ENCODE measurements at places on chromosomes 3 and 15.

DNA sequence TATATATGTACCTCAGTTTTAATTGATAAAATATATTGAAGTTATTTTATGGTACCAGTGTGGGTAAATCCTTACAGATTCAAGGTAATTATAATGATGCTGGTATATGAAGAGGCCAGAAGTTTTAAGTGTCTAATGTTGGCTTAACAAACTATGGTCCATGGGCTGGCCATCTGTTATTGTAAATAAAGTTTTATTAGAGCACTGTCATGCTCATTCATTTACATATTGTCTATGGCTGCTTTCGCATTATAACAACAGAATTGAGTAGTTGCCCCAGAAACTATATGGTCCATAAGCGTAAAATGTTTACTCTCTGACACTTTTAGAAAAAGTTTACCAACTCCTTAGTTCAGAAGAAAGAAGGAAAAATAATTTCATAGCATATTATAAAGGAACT, 67.9 kb downstream of the MEF2A start:
- DNase-seq: no peak

DNA sequence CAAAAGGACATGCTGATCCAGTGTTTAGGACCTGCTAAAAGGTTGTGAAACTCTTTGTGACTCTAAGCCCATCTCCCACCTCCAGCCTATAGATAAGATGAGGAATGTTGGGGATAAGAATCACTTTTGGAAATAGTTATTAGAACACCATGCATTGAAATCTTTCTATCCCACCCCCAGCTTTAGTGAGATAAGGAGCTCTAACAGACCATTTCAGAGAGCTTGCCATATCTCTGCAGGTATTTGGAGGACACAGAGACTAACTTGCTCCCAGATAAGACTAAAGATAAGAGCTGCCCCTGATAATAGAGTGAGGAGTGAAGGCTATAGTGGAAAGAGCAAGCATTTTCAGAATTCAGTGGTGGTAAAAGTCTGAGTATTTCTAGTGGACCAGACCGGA, 53.1 kb upstream of the GNB4 start:
- no peak for DNase-seq

DNA sequence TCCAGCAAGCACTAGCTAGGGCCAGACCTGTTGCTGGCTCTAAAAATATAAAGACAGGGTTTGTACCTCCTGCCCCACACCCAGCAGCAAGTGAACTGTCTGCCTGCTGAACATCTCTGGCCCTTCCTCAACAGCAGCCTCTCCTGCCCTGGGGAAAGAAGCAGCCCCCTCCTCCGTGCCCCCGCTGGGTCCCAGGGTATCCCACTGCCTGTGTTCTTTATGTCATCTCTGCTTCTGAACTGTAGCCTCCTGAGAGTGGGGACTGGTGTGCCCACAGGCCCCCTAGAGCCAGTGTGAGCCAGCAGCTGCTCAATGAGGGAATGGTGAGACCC, 54.5 kb downstream of the ACAD9 start:
- DNase-seq: no peak

DNA sequence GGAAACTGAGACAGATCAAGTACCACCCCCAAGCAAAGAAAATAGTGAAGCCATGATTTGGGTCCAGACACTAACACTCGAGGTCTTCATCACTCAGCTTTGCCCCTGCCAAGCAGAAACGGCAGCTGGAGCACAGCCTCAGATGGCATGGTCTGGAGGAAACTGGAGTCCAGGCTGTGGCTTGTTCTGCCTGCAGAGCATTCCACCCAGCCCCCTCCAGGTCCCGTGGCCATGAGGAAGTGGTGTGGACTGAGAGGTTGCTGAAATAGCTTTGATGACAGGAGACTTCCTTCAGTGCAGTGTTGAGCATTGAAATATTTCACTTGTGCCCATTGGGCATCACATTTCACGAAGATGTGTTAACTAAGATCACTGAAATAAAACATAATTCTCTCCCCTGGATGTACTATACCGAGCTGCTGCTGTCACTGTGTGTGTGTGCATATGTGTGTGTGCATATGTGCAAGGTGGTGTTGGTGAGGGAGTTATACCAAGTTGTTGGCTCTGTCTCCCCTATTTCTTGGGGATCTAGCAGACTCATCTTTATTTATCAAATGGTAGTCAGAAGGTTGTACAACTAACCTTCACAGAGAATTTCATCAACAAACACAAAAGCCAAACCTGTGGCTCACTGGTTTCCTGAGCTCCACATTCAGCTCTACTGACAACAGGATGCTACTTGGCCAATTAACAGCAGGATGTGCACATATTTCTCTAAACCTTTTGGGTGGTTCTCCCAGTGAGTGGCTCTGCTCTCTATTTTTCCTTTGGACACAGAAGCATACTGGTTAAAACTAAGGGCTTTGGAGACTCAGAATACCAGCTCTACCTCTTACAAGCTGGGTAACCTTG, 660.1 kb upstream of the CFAP20DC start:
- no peak for DNase-seq

DNA sequence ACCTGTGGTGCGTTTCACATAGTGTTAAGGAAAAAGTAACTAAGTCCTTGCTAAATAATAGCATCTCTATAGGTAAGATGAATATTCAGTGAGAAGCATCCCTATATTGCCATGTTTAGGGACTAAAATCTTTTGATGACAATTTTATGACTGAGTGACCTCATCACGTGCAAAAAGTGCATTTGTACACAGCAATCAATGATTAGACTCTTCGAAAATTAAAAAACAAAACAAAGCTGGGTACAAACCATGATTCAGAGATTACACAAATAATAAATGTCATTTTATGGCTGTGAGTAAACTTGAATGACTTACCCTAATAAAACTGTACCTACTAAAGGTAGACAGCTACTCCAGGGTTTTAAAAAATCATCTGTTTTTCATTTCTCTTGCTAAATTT, 505.3 kb downstream of the FOXP1 start:
- no peak for DNase-seq

- DNase-seq: no peak
These were observed 10.8 kb downstream of the ATP13A3 start for GRCh38 chr3:194475978-194476377.

GRCh38 chr3:152865668-152866245, 30.8 kb downstream of the P2RY1 start:
- DNase-seq: no peak

GRCh38 chr3:29932696-29933325, 651.9 kb downstream of the RBMS3 start:
- no peak for DNase-seq

DNA sequence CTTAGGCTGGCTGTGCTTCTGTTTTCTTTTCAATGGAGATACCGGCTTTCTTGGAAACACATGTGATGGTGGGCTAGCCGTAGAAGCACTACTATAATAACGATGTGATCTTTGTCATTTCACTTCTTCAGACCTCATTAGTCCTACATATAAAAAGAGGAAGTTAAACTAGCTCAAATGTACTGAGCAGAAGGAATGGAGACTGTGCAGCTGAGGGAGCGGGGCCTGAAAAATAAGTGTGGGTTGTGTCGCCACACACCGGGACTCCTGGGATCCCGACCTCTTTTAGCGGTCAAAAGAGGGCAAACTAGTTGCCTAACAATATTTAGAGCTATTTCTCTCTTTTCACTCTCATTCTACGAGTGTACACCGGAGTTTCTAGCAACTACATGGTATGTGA, 1.0 kb upstream of the RNF7 start:
- DNase-seq: no peak

DNA sequence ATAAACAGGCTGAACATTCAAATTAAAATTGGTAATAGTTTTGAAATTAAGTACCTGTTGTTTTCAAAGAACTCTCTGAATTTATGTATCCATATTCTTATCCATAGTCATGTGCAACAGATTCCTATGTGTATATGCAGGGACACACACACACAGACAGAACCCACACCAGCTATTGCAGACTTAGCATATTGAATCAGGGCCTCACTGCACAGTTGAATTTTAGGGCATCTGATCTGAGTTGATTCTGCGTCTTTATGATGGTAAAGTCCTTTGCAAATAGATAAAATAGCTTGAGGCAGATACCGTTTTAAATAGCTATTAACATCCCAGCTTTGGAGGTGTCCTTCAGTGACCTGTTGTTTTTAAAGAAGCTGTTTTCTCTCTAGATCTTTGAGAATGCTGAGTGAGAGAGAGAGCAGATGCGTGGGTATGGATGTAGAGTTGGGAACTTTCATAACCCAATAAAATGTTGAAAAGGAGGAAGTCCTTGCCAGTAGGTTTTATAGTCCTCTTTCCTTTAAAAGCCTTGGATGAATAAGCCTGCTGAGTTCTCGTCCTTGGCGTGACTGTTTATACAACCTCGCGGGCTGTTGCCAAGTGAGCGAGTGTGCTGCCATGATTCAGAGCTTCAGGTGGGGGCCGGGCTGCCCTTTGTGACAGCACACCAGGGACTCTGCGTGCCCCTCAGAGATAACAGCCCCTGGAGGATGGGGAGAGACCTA, 18.3 kb downstream of the MYZAP start:
- no peak for DNase-seq

DNA sequence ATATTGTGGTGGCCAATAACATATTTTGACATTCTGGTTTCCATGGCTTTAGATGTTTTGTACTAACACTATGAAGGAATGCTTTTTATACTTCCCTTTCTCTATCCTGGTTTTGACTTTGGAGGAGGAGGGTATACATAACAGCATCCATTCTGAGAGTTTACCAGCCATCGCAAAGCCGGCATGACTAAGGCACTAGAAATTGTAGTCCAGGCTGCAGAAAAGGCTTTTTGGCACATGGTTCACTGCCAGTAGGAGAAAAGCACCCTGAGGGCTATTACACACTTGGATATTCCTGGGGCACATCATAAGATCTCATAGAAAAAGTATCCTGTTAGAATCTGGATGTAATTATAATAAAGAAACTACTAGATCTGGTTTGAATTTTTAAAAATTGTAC, 101.8 kb downstream of the STT3B start:
- no peak for DNase-seq

DNA sequence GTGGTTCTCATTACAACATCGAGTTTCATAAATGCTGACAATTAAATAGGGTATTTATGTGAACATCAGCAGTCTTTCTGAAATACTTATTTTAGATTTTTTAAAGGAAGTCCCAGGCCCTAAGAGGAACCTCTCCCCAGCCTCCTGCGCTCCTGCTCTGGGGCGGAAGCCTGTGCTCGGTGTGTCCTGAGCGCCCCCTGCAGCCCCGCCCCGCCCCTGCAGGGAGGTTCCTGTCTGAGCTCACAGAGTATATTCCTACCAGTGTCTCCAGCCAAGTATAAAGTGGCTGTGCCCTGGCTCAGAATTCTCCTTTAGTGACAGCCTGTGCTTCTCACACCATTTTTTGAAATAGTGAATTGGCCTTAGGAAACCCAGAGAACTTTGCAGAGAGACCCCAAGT, 567.9 kb downstream of the GOLGA6L6 start:
- DNase-seq: no peak

GRCh38 chr3:144015133-144015532, 43.5 kb downstream of the DIPK2A start:
- no peak for DNase-seq

GRCh38 chr3:49745986-49746385, 22.2 kb upstream of the GMPPB start:
- DNase-seq: no peak

GRCh38 chr3:9715764-9716437, 12.3 kb downstream of the CPNE9 start:
- DNase-seq: no peak

GRCh38 chr3:29319798-29320197, 38.9 kb downstream of the RBMS3 start:
- no peak for DNase-seq

DNA sequence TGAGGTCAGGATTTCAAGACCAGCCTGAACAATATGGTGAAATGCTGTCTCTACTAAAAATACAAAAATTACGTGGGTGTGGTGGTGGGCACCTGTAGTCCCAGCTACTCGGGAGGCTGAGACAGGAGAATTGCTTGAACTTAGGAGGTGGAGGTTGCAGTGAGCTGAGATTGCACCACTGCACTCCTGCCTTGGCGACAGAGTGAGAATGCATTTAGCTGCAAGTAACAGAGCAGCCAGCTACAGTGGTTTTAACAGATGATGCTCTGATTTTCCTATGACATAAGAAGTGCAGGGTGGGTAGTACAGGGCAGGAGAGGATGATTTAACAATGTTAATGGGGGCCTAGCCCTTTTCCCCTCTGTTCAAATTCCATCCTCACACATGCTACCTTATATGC, 267.9 kb downstream of the RPLP1 start:
- DNase-seq: no peak

DNA sequence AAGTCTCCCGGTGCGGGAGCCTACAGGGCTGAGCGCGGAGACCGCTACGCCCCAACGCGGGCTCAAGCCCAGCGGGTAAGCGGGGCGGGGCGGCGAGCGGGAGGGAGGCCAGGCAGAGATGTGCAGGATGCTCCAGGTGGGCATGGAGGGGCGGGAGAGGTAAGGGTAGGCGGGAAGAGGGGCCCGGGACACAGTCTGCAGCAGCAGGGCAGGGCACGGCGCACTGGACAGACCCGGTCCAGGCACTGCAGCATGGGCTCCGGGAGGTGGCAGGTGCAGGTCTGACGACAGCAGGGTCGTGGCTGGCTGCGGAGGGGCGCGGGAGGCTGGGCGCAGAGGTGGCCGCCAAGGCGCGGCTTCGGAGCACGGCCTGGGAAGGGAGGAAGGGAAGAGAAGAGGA, 102.8 kb downstream of the GABRB3 start:
- no peak for DNase-seq

- no peak for DNase-seq
These were observed 239.9 kb downstream of the CPNE4 start for GRCh38 chr3:131794766-131795388.

GRCh38 chr3:111299192-111299615, 227.6 kb downstream of the NECTIN3 start:
- DNase-seq: no peak

DNA sequence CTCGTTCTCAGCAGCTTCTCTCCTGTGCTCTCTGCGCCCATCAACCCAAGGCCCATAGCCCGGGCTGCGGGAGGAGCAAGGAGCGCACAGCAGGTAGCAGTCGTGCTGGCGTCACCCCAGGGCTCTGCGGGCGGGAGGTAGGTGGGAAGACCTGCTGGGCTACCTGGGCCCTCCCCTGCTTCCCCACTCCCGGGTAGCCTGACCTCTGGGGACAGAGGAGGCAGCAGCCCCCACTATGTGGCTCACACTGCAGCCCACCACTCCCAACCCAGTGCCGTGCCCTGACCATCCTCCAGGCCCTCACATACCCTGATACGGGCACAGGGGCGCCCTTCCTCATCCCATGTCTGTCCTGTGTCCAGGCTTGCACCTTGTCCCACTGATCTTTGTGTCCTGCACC, 171.0 kb downstream of the NSMCE3 start:
- DNase-seq: no peak

- no peak for DNase-seq
These were observed 4.9 kb downstream of the MESP2 start for GRCh38 chr15:89781055-89781454.
